Stimulated activated CD4-positive, alpha-beta T cell treated with anti-CD3 and anti-CD28 coated beads, Interleukin-1b, Interleukin-23, amount 100 ng/mL, for 1 hour (primary cell): ENCODE measurements at places on chromosomes 12 and 14.
A peak's percentile ranks its signal among the peaks of the same experiment; 100 is the strongest.

DNA sequence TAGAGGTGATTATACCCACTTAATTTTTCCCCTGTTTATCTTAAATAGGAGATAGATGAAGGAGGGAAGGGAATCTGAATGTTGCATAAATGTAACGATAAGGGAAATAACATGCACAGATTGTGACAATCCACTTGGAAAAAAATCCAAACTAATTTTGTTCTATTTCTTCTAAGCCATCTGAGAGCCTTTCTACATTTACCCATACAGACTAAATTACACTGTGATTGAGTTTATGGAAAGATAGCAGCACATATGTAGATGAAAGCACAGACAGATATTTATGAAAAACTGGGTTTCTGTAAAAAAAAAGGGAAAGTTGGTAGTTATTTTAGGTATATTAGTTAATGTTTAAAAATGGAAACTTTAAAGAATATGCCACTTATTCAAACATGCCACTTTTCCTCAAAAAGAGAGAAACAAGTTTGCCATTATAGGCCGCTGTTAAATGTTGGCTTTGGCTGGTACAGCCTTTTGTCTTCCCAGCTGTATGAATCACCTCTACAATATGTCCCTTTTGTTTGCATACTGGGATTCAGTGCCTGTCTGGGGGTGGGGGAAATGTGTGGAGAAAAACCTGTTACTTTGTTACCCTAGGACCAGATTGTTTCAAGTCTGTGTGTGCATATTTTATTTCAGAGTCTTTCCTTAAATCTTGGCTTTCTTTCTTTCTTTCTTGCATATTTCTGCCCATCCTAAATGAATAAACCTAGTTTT lies 470.2 kb upstream of the LMO3 start:
- DNase-seq: no peak

GRCh38 chr12:91103101-91103500 lies 8.2 kb downstream of the LUM start:
- DNase-seq: no peak

- DNase-seq: no peak
Observed at GRCh38 chr14:56170028-56170427, 51.8 kb downstream of the PELI2 start.

- peak; percentile 43 for DNase-seq
Observed at GRCh38 chr12:6363330-6364043, 11.9 kb downstream of the SCNN1A start.

- no peak for DNase-seq
Observed at GRCh38 chr12:5318874-5319273, 113.0 kb upstream of the NTF3 start.

DNA sequence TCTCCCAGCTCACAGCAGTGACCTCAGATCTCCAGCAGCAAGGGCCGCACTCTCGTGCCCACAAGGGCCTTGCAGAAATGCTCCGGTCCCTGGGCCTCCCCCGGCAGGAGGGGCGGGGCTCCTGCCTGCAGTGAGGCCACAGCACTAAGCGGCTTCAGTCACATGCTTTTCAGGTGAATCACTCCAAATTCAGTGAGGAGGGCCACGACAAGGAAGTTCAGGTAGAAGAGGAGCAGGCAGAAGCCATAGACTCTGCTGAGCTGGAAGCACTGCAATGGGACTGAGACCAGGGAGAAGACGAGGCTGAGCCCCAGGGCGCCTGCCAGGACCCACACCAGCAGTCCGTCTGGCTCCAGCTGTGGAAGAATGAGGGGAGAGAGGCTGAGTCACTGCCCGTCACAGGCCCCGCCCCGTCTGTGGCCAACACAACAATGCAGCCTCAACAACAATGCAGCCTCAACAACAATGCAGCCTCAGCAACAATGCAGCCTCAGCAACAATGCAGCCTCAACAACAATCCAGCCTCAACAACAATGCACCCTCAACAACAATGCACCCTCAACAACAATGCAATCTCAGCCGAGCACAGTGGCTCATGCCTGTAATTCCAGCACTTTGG lies 35.2 kb downstream of the SLC8B1 start:
- no peak for DNase-seq

- DNase-seq: no peak
Observed at GRCh38 chr12:51917746-51918453, 10.6 kb downstream of the ACVRL1 start.

GRCh38 chr12:124994437-124994975 lies 1.1 kb downstream of the BRI3BP start:
- no peak for DNase-seq
